Epithelial cell of proximal tubule (primary cell): ENCODE measurements at places on chromosomes 7 and 10.

GRCh38 chr7:53485354-53485753, 449.9 kb downstream of the POM121L12 start:
- no peak for DNase-seq

- DNase-seq = peak; percentile 83
Observed at GRCh38 chr10:80196270-80196949, 8.9 kb downstream of the ANXA11 start.

GRCh38 chr7:145884716-145885514, 231.7 kb upstream of the CNTNAP2 start:
- no peak for DNase-seq

GRCh38 chr10:48608279-48608681, 3.4 kb upstream of the ARHGAP22 start:
- no peak for DNase-seq

- DNase-seq = no peak
Observed at GRCh38 chr7:139574618-139575337, 51.3 kb downstream of the CLEC2L start.

DNA sequence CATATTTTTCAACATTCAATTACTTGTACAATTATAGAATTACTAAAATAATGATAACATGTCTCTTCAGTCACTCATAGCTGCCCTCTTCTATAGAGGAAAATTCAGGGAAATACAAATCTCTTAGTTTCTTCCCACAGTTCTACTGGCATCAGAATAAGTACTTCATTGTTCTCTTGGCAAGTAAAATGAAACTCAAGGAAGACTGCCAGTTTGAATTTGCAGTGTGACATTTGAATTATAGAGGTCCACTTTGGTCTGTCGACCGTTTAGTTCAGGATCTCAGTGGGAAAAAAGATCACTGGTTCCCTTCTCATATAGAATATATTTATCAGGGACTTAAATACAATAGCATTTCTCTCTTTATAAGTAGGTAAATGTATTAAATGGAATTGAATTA, 114.5 kb downstream of the PON1 start:
- DNase-seq = no peak

- no peak for DNase-seq
Observed at GRCh38 chr7:36806891-36807290, 82.6 kb upstream of the AOAH start.

DNA sequence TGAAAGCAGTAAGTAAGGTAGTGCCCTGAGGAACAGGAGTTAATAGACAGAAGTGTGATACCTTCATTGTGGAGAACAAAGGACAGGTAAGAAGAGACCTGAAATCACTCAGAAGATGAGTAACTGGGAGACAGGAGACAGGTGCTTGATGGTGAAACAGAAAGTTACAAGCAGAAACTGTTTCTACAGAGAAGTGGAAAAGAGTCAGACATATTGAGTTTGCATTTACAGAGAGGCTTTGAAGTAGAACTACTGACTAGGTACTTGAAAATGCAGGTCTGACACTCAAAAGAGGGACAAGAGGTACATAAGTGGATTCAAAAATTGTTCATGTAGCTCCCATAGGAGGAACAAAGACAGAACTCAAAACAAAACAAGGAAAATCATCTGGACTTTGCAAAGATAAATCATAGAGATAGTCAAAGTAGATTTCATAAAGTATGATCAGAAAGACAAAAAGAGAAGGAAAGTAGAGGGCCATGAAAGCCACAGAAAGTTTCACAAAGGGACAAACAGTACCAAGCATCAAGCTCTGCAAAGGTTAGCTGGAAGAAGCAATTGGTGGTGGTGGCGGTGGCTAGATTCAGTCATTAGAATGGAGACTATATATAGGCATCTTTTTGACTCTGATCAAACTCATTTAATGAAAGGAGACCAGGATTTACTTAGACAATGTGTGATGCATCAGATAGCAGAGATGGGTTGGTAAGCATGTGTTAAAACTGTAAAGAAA, 198.4 kb downstream of the PCLO start:
- no peak for DNase-seq

DNA sequence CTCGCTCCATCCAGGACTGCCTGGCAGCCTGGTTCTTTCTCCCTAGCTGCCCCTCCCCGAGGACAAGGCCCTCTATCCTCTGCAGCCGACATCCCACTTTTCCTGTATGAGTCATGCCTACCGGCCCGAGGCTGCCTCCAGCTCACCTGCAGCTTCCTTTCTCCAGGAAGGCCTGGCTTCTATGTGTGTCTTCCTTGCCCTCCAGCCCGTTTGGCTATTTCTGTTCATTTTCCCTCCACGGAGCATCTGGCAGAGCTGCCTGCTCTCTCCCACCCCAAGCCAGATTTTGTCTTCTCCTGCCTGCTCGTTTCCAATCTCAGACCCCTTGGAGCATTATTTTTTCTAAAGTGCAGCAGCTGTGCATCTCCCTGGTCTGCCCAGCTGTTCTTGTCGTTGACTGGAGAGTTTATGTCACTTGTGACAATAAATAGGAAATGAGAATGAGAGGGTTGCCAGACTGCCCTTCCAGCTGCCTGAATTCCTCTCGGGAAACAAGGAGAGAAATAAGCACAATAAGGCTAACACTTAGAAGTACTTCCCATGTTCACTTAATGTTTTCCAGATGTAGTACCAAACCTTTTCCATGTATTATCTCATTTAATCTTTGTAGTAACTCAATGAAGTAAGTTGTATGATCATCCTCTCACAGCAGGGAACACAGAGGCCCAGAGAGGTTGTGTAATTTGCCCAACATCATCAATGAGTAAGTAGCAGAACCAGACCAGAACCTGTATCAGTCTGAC, 19.7 kb downstream of the UBTD1 start:
- DNase-seq = no peak

GRCh38 chr10:71804077-71804476, 30.8 kb upstream of the VSIR start:
- DNase-seq = no peak

DNA sequence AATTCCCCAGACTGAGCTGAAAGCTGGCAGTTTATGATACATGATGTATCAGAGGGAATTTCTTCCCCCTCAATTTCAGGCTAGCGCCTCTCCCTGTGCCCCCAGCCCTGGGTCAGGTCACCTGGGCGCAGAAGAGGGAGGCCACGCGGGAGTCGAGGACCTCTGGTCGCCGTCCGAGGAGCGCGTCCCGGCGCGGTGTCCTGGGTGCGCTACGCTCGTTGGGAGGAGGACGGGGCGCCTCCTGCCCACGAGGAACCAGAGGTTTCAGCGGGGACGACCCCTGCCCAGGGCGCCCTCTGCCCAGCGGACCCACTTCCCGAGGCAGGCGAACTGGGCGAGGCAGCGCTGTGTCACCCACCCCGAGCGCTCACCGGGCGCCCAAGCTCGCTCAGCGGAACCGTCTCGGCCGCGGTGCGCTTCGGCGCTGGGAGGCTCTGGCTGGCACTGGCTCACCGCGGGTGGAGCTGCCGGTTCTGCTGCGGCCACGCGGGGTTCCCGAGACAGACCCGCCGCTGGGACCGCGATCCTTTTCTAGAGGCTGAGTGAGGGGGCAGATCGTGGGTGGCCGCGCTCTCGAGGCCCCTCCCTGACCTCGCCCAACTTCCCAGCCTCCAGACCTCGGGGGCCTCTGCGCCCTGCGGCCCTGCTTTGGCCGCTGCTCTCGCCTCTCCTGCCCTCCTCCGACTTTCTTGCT, at the start of gene FAM237B:
Gene FAM237B (minus strand): TSS at position 504 of the 694 bp plus-strand sequence. CDS start 1,556 bp downstream, outside the sequence.
- DNase-seq = no peak

- DNase-seq = no peak
Observed at GRCh38 chr10:102581401-102581800, 62.9 kb upstream of the TRIM8 start.

DNA sequence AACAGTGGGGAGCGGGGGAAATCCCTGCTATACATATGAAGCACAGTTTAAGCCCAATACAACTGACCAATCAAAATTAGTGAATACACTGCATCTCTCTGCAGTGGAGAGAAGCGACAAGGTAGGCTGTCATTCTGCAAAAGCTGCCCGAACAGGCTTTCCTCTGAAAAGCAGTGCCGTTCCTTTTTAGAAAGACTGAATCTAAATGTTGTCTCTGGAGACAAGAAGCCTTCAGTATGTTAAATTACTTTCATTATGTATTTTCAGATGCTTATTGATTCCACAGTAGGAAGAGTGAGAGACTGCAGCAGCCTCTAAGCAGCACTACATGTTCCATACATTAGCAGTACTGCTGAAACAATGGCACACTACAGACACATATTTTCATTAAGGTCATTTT, at the start of gene GPR22:
Gene GPR22 (plus strand): TSS at position 129 of the 400 bp plus-strand sequence. CDS start 4,004 bp downstream, outside the sequence.
- DNase-seq = no peak

DNA sequence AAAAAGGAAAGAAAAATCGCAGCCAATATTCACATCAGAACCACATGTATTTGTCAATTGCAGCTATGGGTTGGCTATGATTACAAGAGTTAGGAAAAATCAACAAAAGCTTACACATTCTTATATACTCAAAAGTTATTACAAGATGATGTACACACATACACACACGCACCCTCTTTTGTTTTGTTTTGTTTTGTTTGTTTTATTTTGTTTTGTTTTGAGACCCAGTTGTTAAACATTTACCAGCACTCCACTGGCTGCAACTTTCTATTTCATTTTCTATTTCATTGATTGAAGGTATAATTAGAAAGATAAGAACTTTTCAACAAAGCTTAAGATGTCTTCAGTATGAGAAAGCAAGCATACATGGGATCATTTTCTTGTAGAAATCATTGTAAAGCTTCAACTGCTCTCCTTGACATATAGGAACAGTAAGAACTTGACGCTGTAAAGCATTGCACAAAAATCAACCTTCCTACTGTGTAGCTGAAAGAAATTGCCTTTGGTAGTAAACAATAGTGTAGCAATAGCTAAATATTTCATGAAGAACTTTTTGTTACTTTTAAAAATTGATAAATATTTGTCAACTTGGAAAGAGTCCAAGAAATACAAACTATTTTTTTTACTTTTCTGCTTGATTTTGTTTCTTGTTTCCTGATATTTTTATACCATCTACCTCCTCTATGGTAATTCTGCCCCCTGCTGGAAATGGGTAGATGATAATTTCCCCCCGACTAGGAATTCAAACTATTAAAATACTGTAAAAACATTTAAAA, 205.9 kb downstream of the MBL2 start:
- DNase-seq = no peak

GRCh38 chr10:2165771-2166460, 428.6 kb upstream of the ADARB2 start:
- no peak for DNase-seq

GRCh38 chr7:119439192-119439591, 833.8 kb upstream of the KCND2 start:
- no peak for DNase-seq

DNA sequence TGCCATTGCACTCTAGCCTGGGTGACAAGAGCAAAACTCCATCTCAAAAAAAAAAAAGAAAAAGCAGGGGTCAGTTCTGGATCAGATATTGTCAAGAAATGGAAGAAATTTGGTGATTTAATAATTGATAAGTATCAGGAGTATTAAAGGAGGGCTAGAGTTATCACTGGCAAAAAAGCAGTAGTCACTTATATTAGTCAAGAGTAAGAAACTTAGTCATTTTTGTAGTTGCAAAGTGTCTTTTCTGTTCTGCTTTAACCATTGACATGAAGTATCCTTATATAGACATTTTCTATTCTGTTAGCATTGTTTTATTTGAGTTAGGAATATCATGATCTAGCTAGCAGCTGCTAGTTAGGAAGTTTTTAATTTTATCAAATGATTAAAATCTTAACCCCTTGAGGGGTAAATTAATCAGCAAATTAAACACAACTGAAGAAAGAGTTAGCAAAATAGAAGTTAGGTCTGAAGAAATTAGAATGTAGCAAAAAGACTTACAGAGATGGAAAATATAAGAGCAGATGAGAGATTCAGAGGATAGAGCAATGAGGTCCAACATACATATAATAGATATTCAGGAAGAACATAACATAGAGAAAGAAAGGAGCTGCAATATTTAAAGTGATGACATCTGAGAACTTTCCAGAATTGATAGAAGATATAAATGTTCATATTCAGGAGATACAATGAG, 7.3 kb upstream of the CCDC6 start:
- DNase-seq = no peak

DNA sequence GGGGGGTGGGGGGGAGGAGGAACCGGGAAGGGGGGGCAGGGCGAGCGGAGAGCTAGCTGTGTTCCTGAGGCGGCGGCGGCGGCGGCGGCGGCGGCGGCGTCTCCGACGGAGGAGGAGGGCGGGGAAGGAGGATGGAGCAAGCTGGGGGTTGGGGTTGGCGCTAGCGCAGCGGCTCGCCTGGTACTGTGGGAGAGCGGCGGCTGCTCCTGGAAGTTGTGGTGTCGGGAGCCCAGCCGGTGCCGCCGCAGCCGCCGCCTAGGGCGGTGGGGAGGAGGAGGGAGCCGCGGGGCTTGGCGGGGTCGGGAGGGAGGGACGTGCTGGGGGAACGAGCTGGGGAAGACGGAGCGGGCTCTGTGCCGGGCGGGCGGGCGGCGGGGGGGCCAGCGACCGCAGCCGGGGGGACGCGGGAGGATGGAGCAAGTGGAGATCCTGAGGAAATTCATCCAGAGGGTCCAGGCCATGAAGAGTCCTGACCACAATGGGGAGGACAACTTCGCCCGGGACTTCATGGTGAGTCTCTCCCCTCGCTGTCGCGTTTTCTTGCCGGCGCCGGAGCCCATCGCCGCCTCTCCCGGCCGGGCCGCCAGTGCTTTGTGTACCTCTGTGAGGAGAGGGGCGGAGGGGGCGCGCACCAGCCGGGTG, at the start of gene PTPN12:
Gene PTPN12 (plus strand): TSS at position 160 of the 642 bp plus-strand sequence. CDS start 252 bp downstream, at position 412.
- no peak for DNase-seq

GRCh38 chr7:31970501-31970900, 99.7 kb downstream of the PDE1C start:
- DNase-seq = no peak

- DNase-seq = no peak
Observed at GRCh38 chr7:47576031-47576865, 5.7 kb downstream of the TNS3 start.

- no peak for DNase-seq
Observed at GRCh38 chr10:63125459-63125858, 7.7 kb upstream of the NRBF2 start.

- no peak for DNase-seq
Observed at GRCh38 chr10:119801998-119802538, 70.6 kb downstream of the MCMBP start.

GRCh38 chr10:126833542-126833941, 71.7 kb upstream of the DOCK1 start:
- no peak for DNase-seq

DNA sequence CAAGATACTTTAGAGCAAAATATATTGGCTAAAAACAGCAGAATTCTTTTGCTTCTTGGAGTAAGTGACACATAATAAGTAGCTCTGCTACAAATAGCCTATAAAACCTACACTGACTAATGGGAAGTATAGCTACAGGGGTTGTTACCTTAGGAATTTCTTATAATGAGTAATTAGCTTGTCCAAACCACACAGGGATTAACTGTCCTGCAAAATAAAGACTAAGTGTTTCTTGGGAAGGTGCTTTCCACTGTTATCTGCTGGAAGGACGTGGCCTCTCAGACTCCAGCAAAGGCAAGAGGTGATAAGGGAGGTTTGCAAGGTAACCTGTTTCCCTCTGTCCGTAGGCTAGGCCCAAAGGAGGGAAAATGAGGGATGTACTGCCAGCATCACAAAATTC, 302.4 kb downstream of the DOCK4 start:
- peak; percentile 25 for DNase-seq

DNA sequence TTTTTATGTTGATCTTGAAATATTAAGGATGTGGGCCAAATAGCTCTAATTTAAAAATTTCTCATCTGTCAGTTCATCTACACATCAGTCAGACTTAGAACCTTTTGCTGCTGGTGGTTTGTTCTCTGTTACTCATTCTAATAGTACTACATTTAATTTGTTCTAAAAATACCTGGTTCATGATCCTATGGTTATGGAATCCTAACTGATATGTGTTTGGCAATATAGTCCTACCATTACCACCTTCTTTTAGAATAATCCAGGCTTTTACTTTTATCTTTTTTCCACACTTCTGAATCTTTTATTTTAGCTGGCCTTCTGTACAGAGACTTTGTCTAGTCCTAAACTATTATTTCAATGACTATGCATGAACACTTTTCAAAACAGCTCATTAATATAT, 116.9 kb downstream of the SVOPL start:
- no peak for DNase-seq
